ENCODE measurements at places on chromosomes 7 and 10.

DNA sequence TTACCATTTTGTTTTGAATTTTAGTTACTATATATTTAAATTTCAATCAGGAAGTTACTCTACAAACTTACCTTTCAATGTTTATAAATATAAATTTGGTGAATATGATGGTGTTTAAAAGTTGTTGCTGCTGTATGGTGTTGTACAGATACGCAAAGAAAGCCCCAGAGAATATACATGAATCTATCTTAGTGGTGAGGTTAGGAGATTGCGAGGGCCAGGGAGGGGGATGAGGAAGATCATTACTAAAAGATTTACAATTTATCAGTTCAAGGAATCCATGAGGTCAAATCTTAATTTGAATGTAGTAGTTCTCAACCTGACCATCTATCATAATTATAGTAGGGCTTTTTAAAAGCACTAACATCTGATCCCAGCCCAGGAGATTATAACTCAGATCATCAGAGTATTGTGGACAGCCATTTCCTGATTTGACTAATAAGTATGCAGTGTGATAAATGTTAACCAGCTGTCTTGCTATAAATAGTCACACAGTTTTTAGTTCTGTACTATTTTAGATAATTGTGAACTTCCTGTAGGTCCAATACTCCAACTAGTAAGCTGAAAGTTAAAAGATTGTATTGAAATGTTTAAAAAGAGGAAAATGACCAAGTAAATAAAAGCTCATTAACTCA is 23.6 kb downstream of the FAM3C start:
- DNase-seq: no peak

- DNase-seq: no peak
Observed at GRCh38 chr7:131657881-131658280, 101.5 kb upstream of the PODXL start.

- no peak for DNase-seq
Observed at GRCh38 chr10:132921086-132921485, 21.3 kb downstream of the CFAP46 start.

DNA sequence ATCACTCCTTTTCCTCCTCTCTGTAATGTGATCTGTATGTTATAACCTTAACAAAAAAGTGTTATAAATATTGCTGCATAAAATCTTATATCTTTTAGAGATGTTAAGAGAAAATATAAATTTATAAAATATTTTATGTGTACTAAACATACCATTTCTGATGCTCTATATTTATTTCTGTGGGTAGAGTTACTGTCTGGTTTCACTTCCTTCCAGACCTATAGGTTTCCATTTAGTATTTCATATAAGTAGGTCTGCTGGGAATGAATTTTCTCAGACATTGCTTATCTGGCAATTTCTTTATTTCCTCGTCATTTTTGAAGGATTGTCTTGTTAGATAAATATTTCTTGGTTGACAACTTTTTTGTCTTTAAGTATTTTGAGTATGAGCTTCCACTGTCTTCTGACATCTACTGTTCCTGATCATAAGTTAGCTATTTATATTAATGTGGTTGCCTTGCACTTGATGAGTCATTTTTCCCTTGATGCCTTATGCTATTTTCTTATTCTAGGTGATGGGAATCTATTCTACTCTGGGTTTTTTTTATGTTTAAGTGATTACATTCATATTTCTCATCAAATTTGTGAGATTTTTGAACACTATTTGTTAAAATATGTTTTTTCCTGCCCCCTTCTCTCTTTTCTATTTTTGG is 11.2 kb upstream of the THSD7A start:
- DNase-seq: no peak

DNA sequence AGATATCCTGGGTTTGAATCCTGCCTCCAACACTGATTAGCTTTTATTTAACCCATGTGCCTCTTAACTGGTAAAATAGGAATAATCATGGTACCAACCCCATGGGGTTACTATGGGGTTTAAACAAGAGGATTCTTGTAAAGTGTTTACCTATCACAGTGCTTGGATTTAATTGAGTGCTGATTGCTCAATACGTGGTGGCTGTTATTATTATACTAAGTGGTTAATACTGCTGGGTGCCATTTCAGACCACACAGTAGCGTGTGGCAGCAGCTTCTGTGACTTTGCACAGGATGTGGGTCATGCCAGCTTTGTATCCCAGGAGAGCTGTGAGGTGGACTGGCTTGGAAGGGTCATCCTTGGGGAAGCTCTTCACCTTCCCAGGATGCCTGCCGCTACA is 177.2 kb downstream of the SEC23IP start:
- no peak for DNase-seq

- DNase-seq: no peak
Observed at GRCh38 chr7:3310884-3311283, 9.8 kb downstream of the SDK1 start.

- DNase-seq: no peak
Observed at GRCh38 chr7:1861799-1862458, 191.9 kb downstream of the ELFN1 start.

GRCh38 chr10:96960872-96961271 is 128.8 kb downstream of the LCOR start:
- no peak for DNase-seq

DNA sequence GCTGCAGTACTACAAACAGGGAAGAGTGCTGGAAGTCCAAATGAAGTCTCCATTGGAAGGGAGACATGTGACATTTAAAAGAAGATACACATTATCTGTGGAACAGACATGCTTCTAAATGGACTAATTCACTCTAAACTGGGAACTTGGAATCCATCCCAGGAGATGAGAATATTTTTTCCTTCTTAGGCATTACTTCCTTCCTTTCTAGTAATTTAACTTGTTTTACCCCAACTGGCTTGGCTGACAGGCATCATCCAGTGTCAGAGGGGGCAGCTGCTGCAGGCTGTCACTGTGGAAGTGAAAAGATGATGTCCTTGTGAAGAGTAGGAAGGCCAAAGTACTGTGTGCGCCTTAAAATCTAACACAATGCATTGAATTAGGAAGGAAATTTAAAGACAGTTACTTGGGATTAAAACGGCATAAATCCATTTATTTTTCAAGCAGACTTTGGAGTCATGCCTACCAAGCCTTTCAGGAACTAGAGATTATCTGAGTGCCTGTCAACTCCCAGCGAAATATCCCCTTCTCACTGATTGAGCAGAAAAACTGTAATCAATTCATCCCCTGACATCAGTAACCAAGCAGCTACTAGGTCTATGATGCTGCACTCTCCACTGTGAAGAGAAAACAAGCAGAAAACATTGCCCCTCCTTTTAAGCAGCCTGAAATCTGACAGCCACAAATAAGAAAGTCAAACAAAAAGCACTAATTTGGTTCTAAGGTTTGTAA is 161.2 kb downstream of the DGKI start:
- DNase-seq: no peak

DNA sequence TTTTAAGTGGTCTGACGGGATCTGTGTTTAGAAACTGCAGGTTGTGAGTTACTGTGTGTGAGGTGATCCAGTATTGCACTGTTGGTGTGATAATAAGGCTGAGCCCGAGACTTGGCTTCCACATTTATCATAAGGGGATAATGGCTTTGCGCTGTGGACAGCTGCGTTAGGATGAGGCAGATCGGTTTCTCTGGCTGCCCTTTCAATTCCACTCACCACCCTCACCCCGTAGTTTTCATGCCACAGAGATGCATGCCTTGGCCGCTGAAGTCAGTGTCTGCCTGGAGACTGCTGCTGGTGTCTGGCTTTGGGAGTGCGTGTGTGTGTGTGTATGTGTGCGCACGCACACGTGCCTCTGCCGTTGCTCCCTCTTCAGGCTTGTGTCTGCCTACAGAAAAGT is 273.0 kb downstream of the CCDC3 start:
- DNase-seq: no peak

DNA sequence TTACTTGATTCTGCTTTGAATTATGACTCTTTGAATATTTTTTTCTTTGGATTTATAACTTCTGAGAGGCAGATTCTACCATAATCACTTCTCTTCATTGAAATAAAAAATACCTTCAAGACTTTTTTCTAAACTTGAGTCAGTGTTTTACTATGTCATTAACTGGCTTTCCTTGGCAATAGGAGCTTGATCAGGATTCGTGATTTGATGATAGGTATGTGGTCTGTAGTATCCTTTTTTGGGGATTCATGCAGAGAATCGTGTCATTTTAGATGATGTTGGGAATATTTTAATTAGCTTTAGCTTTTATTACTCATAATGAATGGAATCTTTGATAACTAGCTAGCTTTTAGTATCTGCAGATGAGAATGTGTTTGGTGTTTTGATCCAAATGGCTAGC is 83.3 kb downstream of the PHTF2 start:
- DNase-seq: no peak

DNA sequence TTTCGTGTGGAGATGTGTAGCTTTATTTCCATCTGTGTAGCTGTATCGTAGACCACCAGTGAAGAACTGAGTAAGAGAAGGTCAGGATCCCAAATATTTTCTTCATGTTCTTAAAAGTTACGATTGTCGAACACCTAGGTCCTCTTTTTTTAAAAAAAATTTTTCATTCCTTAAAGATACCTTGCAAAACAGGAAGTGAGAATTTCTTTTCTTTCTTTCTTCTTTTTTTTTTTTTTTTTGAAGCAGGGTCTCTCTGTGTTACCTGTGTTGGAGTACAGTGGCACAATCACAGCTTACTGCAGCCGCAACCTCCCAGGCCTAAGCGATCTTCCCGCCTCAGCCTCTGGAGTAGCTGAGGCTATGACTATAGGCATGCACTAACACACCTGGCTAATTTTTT is 60.8 kb downstream of the PHTF2 start:
- no peak for DNase-seq

DNA sequence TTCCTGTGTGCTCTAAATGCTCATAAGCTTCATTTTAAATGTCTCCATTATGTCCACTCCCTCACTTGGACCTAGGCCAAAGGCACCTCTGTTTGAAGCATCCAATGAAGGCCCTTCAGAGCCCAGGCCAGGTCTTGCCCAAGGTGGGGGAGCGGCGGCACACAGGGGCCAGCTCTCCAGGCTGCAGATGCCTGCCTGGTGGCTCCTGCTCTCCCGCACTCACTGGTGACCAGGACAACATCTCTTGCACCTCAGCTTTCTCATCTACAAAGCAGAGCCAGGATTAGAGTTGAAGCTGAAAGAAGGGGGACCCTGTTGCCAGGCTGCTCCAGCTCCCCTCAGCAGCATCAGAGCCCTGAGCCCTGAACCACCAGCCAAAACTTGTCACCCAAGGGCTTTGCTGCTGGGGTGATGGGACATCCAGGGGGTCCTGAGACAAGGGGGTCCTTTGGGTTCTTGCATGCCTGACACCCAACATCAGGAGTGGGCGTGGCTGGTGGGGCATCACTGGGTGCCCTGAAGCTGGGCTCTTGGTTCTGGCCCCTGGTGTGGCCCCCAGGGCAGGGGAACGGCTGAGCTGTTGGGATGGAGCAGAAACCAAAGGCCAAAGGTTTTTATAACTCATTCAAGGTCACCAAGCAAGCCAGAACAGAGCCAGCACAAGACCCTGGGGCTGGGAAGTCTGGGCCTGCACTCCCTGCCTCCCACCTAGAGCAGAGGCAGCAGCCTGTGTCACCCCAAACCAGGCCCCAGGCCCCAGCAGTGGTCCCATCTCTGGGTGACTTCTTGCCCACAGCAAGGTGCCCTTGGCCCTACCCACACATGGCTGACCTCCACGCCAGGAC is 1.2 kb downstream of the NACAD start:
- no peak for DNase-seq

DNA sequence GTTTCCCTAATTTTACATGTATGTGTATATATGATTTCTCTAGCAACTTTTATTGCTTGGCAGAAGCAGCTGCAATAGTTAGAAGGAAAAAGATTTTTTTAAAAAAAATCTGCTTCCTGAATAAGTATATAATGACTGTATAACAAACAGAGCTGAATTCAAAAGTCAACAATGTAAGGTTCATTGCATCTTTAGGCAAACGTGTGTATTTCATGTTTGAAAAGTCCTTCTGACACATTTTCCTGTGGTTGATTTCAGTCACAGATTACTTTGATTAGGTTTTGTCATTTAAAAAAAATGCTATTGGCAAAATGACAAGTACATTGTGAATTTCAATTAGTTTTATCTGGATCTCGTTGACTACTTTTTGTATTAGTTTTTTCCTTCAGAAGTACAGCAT is 231.0 kb downstream of the CSTF2T start:
- DNase-seq: no peak

DNA sequence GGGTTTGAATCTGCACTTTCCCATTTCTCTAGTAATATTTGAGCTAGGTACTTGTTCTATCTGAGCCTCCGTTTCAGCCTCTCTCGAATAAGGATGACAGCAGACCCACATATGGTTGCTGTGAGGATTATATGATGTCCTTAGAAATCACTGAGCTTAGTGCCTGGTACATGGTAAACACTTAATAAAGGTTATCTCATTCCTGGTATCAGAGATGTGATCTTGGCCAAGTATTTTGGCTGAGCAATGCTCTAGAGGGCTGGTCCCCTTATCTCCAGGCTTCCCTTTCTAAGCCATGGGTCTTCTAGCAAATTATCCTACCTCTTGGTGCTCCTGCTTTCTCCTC is 407 bp upstream of the MKRN1 start:
- DNase-seq: no peak

GRCh38 chr10:28765641-28766040 is 88.3 kb downstream of the BAMBI start:
- DNase-seq: no peak

- no peak for DNase-seq
Observed at GRCh38 chr7:21603972-21604749, 61.3 kb downstream of the DNAH11 start.

DNA sequence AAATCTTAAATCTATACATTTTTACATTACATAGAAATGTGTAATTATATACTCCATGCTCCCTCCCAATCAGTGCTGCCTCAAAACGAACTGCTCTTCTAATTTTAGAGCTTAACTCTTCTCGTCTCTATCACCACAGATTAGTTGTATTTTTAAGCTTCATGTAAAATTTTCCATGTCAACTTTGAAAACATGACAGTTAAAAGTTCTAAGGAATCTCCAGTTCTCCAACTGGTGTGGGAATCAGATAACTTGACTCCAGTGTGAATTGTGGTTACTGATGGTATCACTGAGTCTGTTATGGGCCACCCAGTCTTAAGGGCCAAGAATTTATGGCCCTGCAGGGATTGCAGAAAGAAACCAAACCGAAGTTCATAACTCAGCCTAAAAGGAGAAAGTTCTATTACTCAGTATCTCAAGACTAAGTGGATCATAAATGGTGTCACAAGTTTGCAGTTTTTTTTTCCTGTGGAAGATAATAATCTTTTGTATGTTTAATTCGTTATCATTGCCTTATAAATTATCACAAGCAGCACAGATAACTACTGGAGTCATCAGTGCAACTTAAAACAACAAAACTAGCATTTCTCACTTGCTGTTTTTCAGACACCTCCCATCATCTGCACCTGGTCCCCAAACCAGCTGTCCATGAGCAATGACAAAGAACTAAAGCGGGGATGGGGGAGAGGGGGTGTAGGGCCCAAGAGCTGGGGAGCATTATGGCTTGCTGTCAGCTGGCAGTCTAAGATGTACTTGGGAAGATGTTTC is 31.5 kb upstream of the KMT2E start:
- DNase-seq: no peak

GRCh38 chr10:114430688-114431413 is 26.5 kb upstream of the AFAP1L2 start:
- DNase-seq: no peak

GRCh38 chr10:102040305-102041050 is 15.5 kb downstream of the ARMH3 start:
- DNase-seq: no peak

- no peak for DNase-seq
Observed at GRCh38 chr10:48468130-48468790, 136.6 kb downstream of the ARHGAP22 start.
